ENCODE measurements at places on chromosomes 3 and 15.

GRCh38 chr15:60528530-60528929 is 49.6 kb upstream of the ICE2 start:
- DNase-seq = no peak

DNA sequence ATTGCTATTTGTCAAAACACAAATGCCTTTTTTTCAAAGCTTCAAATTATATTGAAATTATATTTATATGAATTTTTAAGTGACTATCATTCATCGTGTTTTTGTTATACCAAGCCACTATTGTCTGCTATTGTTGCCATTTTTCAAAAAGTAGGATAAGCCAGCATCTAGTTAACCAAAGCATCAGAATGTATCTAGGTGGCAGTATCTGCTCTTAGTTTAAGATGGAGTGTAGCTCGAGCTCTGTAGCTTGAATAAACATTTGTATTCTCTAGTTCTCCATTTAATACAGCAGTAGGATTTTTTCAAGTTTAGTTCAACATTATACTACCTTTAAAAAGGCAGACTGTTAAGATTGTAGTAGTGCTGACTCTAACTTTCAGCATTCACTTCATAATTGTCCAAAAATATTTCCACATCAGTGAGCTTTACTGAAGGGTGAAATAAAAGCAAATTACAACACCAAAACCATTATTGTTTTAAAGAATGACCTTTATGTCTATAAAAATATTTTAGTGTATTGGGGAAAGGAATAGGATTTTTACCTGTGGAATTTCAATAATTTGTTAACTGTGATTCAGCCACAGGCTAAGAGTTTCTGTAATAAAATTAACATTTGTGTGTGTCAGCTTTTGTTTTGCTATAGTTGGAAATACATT is 19.6 kb upstream of the C15orf61 start:
- no peak for DNase-seq

- no peak for DNase-seq
Measured at GRCh38 chr15:55256281-55257011, 33.2 kb downstream of the RAB27A start.

DNA sequence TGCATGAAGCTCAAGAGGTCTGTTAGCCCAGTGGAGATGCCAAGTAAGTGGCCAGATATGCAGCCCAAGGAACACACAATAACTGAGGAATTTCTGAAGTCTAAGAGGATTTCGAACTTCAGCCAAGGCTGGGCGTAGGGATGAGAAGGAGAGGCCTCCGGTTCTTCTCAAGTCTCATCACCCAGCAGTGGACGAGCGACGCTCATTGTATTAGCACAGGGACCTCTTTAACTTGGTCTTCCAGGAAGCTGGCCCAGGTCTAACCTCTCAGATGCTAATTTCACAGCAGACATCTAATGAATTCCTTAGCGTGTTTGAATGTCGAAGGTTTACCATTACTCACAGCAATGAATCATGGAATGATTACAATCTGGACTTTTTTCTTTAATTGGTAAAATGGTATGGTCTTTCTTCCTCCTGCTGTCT is 85.0 kb downstream of the HES1 start:
- no peak for DNase-seq

DNA sequence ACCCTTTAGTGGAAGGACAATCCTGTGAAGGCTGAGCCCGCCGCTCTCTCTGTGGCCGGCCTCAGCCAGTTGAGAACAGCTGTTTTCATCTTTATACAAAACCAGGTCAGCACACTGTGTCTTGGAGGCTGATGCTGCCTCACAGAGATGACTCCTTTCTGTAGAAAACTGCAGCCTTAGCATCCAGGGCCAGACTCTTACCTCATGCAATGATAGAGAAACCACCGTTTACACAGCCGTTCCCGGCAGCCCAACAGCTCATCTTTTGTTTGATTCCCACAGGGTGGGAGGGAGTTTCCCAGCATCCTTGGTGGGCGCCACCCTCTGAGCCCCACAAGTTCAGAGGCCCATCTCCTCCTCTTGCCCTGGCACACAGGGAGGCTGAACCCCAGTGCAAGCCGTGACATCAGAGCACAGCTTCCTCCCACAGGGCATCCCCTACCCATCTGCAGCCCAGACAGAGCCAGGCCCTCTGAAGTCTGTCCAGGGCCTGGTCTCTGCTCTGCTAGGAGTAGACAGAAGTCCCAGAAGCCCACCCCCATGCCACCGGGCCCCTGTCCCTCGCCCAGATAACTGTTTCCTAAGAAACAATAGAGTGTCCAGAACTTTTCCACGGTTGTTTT is 105.0 kb downstream of the LRRK1 start:
- DNase-seq = no peak

- DNase-seq = no peak
Measured at GRCh38 chr3:185316740-185317412, 46.1 kb upstream of the MAP3K13 start.

- no peak for DNase-seq
Measured at GRCh38 chr3:62312201-62312600, 61.1 kb downstream of the FEZF2 start.

DNA sequence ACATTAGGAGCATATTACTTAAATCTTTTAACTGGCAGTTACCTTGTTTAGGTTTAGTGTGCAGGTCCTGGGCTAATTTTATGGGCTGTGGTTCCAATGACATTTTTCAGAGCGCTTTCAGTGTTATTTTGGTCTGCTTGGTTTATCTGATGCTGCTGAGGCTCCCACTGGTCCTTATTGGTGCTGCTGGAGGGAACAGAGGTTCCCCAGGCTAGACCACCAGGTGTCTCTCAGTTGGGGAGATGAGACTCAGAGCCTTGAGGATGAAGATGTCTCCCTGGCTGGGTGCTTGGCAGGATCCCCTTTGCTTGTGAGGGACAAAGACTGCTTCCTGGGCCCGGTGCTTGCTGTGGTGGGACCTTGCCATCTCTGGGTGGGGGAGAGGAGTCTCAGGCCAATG is 28.3 kb upstream of the TASOR start:
- no peak for DNase-seq

- no peak for DNase-seq
Measured at GRCh38 chr3:104396974-104397669, 969.6 kb upstream of the ALCAM start.

DNA sequence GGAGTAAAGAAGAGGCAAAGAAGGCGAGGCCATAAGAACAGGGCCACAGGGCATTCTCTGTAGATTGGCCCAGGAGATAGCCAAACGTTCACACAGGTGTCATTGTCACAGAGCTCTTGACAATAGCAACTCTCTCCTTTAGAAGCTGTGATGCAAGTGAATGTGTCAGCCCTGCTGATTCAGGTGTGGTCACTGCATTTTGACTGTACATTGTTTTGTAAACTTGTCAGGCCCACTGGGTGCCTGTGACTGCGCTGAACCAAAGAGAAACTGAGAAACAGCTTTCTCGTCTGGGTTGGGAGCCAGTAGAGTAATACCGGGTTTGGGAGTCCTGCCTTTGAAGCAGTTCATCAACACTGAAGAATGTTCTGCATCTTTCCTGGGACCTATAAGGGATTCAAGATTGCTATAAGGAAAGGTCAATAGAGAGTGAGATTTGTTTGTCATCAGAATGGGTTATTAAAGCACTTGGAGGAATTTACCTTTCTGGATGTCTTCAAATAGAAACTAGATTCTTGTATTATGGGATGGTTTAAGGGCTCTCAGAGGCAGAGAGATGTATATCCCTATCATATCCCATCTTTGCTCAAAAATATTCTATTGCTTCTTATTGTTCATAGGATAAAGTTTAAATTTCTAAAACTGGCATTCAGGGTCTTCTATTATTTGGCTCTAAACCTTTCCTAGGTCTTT is 45.4 kb downstream of the TMEM45A start:
- no peak for DNase-seq

- no peak for DNase-seq
Measured at GRCh38 chr15:56460071-56460470, 4.9 kb downstream of the MNS1 start.

DNA sequence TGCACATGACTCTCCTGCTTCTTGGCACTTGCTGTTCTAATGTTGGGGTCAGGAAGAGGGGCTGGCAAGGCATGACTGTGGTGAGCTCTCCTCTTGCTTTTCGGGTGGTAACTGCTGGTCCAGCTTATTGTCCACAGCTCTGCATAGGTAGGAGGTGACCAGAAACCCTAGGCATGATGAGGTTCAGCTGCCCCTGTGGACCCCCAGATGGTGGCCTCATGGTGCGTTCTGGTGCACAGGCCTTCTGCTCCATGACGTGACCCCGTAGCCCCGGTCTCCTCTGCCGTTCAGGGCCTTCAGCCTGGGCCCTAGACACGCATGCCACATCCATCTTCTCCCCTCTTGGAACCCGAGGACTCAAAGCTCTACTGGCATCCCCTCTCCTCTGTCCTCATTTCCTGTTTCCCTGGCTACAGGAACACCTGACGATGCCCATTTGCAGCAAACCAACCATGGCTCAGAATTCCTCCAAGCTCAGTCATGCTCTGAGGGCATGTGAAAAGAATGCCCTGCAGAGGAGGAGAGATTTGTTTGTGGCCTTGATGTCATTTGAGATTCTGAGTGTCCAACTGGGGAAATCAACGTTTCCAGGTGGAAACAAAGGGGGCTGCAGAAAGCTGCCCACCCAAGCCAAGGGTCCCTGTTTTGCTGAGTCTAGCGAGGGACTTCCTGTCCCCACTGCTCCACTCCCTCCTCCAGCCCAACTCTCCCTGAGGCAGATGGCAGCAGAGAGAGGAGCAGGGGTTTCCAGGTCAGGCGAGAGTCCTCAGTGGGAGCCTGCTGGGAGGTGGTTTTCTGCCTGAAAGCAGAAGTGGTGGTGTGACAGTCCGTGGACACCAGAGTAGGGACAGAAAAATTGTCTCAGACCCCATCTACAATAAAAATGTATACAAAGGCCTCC is 198.7 kb upstream of the LYSMD4 start:
- DNase-seq = no peak

DNA sequence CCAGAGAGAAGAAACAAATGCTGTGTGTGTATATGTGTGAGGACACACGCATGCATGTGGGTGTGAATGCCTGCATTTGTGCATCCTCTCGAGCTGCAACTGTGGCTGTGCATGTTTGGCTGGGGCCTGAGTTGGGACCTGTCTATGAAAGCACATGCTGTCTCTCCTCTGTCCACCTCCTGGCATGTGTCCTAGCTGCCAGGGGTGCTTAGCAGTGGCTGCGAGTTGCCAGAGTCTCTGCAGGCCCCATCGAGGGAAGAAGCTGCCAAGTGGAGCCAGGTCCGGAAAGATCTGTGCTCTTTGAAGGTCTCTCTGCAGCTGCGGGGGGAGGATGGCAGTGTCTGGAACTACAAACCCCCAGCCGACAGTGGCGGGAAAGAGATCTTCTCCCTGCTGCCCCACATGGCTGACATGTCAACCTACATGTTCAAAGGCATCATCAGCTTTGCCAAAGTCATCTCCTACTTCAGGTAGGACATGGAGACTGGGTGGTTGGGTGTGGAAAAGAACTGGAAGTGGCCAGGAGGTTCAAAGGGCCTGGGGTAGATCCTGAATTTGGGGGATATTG is 30.7 kb downstream of the NR1I2 start:
- no peak for DNase-seq

- no peak for DNase-seq
Measured at GRCh38 chr15:55194256-55194655, 2.5 kb downstream of the RSL24D1 start.

- DNase-seq = no peak
Measured at GRCh38 chr3:78818161-78818985, 949.4 kb downstream of the ROBO1 start.

DNA sequence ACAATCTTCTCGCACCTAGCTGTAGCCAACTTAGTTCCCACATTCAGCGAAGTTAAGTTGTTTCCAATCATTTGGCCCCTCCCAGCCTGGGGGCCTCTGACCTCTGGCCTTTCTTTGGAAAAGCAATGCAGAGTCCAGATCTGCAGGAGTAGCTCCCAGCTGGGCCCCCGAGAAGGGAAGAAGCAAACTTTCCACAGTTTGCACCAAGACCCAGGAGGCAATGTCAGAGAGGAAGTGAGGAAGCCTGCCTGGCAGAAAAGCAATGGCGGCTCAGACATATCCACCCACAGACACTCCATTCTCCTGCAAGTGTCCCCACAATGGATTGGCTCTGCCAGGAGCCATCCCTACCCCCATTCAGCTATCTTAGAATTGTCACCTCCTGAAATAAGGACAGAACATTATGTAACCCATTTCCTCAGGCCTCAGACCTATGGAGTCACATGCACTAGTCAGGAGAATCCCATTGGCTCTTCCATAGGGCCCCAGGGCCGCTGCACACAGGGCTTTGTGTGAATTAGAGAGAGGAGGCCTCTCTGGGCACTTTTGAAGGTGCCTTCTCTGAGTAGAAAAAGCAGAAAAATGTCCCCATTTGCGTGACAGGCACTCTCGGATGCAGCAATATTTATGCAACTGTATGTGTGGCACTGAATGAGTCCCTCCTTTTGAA is 3.0 kb upstream of the BUB1B start:
- no peak for DNase-seq

DNA sequence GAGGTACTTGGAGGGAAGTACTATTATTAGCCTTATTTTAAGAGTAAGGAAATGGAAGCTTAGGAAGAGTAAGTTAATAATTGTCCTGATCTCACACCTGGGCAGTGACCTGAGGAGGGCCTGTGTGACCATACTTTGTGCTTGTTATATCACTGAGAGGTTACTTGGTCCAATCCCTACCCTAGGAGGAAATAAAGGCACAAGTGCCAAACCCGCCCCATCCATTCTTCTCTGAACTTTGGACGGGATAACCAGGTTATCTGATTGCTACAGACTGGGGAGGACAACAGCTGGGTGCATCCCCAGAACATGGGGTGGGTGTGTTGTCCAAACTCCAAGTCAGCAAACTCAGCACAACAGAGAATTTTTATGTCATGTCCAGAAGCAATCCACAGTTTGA is 77.7 kb upstream of the NR2E3 start:
- DNase-seq = no peak

- no peak for DNase-seq
Measured at GRCh38 chr15:74381481-74381880, 14.0 kb upstream of the CYP11A1 start.

- DNase-seq = no peak
Measured at GRCh38 chr15:51969728-51970127, 1.9 kb downstream of the LEO1 start.

GRCh38 chr15:89768071-89768500 is 8.0 kb upstream of the MESP2 start:
- no peak for DNase-seq

- no peak for DNase-seq
Measured at GRCh38 chr3:10641760-10642159, 136.4 kb upstream of the ATP2B2 start.

GRCh38 chr15:65083262-65083701 is 6.7 kb downstream of the KBTBD13 start:
- no peak for DNase-seq

DNA sequence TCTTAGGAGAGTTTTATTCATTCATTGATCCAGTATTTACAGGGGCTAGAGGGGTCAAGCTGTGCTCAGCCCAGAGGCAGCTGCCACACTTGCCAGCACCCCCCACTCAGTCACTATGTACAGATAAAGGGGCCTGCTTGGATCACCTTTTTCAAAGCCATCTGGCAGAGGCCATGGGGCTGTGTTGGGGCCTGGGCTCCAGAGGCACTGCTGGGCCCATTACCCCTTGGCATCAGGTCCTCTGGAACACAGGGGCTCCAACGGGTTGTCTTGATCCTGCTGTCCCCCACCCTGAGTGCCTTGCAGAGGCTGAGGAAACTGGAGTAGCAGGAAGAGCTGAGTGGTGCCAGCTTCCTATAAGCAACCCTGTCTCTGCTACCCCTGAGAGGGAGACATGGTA is 43.9 kb downstream of the SEMA3G start:
- no peak for DNase-seq

- DNase-seq = no peak
Measured at GRCh38 chr3:32990116-32990515, 38.7 kb downstream of the CCR4 start.

Measured in stimulated activated CD8-positive, alpha-beta memory T cell treated with anti-CD3 and anti-CD28 coated beads, Interleukin-7, amount 100 ng/mL, for 48 hours (primary cell).